ENCODE measurements at places on chromosomes 2 and 18.

- no peak for DNase-seq
These were observed 52.4 kb downstream of the REEP1 start for GRCh38 chr2:86284987-86285386.

GRCh38 chr2:1305342-1306013, 107.8 kb upstream of the TPO start:
- no peak for DNase-seq

DNA sequence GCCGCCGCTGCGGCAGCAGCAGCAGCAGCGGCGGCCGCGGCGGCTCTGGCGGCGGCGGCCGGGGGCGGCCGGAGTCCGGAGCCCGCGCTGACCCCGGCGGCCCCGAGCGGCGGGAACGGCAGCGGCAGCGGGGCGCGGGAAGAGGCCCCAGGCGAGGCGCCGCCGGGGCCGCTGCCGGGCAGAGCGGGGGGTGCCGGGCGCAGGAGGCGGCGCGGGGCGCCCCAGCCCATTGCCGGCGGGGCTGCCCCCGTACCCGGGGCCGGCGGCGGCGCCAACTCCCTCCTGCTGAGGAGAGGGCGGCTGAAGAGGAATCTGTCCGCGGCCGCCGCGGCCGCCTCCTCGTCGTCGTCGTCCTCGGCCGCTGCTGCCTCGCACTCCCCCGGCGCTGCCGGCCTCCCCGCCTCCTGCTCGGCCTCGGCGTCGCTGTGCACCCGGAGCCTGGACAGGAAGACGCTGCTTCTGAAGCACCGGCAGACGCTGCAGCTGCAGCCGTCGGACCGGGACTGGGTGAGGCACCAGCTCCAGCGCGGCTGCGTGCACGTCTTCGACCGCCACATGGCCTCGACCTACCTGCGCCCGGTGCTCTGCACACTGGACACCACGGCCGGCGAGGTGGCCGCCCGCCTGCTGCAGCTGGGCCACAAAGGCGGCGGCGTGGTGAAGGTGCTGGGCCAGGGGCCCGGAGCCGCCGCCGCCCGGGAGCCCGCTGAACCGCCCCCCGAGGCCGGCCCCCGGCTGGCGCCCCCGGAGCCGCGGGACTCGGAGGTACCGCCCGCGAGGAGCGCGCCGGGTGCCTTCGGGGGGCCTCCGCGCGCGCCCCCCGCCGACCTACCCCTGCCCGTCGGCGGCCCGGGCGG, 646 bp downstream of the PHLPP1 start:
- peak; percentile 79 for DNase-seq

DNA sequence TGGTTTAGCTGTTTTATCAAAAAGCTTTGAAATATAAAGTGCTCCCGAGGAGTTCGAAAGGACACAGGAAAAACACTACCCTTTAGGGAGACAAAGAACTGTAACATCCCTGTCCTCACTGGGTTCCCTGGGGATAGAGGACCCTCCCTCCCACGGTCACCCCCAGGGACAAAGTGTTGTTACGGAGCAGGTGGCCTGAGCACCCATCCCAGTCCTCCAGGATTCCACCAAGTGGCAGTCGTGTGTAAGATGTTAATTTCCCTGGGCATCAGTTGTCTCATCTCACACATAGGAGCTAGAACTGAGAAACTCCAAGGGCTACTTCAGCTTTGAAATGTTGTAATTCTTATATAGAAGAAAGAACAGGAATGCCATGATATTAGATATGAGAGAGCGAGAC, 137.7 kb downstream of the ALK start:
- no peak for DNase-seq

DNA sequence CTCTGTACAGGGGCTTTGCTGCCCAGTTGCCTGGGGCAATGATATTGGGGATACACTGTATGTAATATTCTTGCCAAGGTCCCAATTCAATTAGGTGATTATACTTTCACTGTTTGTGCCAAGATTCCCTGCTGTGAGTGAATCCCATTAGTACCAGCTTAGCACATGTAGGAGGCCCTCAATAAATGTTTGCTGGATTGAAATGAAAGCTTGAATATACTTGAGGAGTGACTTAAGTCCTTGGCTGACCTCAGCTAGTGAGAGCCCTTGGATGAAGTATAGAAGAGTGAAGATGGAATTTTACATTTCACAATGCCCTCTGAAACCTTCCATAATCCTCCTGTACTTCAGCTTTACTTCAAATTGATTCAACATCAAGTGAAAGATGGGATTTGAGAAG, 102.9 kb downstream of the GATA6 start:
- DNase-seq = no peak

DNA sequence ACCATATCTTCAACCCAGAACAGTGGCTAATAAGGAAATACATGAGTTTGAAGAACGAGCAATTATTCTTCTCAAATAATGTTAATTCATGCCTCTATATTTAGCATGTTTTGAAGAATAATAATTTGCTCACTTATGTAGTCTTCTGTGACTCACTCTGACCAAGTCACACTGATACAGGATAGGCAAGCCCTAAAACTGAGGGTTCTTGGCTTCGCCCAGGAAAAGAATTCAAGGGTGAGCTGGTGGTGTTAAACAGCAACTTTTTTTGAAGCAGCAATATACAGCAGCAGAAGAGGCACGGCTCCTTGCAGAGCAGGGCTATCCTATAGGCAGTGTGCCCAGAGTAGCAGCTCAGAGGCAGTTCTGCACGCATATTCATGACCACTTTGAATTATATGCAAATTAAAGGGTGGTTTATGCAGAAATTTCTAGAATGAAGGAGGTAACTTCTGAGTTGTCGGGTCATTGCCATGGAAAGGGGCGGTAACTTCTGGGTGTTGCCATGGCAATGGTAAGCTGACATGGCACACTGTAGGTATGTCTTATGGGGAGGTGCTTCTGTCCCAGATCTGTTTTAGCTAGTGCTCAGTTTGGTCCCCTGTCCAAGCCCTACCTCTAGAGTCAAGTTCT, 200.6 kb downstream of the RND3 start:
- DNase-seq = no peak

DNA sequence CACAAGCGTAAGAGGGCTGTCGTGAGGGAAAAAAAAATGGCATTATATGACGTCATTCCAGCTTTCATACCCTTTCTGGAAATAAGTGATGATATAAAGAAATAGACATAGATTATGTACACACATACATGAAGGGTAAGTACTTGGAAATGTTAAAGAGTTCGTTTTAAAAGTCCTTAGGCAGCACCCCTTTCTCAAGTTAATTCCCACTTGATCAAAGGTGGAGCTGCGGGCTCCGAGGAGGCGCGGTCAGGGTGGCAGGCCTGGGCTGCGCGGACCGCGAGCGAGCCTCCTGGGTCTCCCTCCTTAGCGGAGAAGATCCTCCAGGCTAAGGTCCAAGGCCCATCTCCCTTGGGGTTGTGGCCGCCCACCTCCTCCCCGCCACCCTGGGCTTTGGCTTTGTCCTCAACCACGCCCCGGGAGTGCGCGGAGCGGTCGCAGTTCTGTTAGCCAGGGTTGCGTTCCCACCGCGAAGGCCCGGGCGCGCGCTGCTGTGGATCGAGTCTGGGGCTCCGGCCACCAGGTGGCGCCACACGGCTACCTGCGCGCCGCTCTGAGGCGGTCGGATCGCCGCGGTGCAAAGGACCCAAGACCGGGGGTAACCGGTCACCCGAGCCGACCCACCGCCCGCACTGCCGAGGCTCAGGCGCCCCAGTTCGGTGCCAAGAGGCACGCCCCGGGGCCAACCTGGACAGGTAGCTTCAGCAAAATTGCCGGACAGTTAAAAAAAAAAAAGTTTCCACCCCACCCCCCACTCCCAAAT, 66.8 kb downstream of the HNRNPLL start:
- DNase-seq = peak; percentile 62

GRCh38 chr2:23292024-23292423, 93.0 kb upstream of the KLHL29 start:
- DNase-seq = no peak

DNA sequence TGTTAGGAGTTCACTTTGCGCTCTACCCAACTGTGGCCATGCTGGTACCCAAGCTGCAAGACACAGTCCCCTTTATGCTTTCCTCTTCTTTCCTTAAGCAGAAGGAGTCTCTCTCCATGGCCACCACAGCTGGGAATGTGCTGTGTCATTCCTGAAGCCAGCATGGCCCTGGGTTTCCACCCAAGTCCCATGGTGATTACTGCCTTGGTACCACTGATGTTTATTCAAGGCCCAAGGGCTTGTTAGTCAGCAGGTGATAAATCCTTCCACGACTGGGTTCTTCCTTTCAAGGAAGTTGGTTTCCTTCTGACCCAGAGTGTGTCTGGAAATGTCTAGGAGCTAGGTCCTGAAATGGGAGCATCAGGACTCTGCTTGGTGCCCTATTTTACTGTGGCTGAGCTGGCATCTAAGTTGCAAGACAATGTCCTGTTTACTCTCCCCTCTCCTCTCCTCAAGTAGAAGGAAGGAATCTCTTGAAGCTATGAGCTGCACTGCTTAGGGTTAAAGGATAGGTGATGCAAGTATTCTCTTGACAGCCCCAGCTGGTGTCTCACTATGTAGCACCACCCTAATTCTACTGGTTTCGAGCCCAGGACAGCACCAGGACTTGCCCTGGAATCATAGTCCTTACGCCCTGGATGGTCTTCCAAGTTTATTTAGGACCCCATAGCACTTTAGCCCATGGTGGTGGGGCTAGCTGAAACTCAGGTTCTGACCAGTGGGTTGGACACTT, 18.7 kb upstream of the NUP35 start:
- DNase-seq = peak; percentile 18

- DNase-seq = no peak
These were observed 176.2 kb downstream of the CALCRL start for GRCh38 chr2:187271825-187272224.

DNA sequence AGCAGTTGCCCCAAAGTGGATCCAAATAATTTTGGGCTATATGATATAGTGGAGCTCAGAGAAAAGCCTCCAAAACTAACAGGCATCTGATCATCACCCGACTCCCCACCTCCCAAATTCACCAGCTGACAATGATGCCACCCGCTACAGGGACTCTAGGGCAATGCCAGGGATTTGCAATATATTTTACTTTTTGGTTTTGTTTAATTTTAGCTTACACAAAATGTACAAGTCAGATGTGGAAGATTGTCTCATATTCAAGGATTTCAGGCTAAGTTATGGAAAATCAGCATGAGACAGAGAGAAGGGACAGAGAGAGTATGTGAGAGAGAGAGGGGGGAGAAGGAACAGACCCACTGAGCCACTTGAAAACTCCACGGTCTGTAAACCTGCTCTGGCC, 187.4 kb downstream of the TMEM247 start:
- no peak for DNase-seq
